ENCODE measurements at places on chromosomes 4 and X.
A peak's percentile ranks its signal among the peaks of the same experiment; 100 is the strongest.

- no peak for DNase-seq
- H3K36me3 ChIP-seq, result no peaks in the 10 kb centered on the region
- H3K4me1 ChIP-seq, result no peaks in the 10 kb centered on the region
These were observed 69.6 kb upstream of the SLC4A4 start for GRCh38 chr4:71269233-71269632.

- no peaks in the 10 kb centered on the region for H3K4me1 ChIP-seq
- H3K27me3 ChIP-seq, result peaks cover 4% of the 10 kb centered on the region
- no peak overlapping the region for H3K4me3 ChIP-seq
- no peak for DNase-seq
These were observed 7.5 kb downstream of the CCKAR start for GRCh38 chr4:26482508-26483462.

GRCh38 chr4:83552924-83553323 is 17.0 kb downstream of the GPAT3 start:
- H3K27ac ChIP-seq, result peak overlapping the region; percentile 76
- DNase-seq, result no peak
- H3K27me3 ChIP-seq, result no peaks in the 10 kb centered on the region
- no peak overlapping the region for H3K4me3 ChIP-seq
- H3K36me3 ChIP-seq, result peaks cover 10% of the 10 kb centered on the region

GRCh38 chr4:89898304-89898716 is 3.7 kb downstream of the MMRN1 start:
- no peak for DNase-seq
- H3K36me3 ChIP-seq, result no peaks in the 10 kb centered on the region
- peaks cover 15% of the 10 kb centered on the region for H3K4me1 ChIP-seq
- no peaks in the 10 kb centered on the region for H3K27me3 ChIP-seq
- no peak overlapping the region for H3K4me3 ChIP-seq
- H3K27ac ChIP-seq, result no peak overlapping the region

DNA sequence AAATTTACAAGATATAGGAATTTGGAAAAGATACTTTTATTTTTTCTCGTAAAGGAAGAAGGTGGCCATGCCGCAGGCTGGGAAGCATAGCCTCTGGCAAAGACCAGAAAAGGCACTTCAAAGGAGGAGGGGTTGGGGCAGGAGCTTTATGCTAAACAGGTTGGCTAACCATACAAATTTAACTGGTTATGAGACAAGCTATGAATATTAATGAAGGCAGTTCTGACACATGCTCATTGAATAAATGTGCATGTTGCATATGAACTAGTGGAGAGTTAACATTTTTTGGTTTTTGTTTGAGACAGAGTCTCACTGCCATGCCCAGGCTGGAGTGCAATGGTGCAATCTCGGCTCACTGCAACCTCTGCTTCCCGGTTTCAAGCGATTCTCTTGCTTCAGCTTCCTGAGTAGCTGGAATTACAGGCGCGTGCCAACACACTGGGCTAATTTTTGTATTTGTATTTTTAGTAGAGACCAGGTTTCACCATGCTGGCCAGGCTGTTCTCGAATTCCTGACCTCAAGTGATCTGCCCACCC is 36.5 kb downstream of the GALNTL6 start:
- H3K4me1 ChIP-seq, result no peaks in the 10 kb centered on the region
- no peaks in the 10 kb centered on the region for H3K27me3 ChIP-seq
- no peak overlapping the region for H3K27ac ChIP-seq
- no peaks in the 10 kb centered on the region for H3K36me3 ChIP-seq
- H3K4me3 ChIP-seq, result no peak overlapping the region

DNA sequence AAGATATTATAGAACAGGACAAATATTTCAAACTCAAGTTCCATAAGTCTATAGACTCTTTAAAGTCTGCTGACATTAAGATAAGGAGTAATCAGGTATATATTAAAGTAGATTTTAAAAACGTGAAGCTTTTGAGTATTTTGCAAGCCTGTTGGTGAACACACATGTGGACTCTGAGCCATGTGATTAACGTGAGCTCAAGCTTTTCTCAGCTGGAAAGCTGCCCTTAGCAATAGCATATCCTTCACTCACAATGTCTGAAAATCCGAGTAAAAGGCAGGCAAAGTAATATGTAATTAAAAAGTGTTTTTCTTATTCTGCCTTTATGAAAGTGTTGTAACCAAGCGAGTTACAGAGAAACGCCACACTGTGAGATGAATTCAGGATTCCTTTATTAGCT is 140.5 kb upstream of the AADAT start:
- no peak for DNase-seq
- H3K4me3 ChIP-seq, result no peak overlapping the region
- H3K27ac ChIP-seq, result no peak overlapping the region
- no peaks in the 10 kb centered on the region for H3K36me3 ChIP-seq

DNA sequence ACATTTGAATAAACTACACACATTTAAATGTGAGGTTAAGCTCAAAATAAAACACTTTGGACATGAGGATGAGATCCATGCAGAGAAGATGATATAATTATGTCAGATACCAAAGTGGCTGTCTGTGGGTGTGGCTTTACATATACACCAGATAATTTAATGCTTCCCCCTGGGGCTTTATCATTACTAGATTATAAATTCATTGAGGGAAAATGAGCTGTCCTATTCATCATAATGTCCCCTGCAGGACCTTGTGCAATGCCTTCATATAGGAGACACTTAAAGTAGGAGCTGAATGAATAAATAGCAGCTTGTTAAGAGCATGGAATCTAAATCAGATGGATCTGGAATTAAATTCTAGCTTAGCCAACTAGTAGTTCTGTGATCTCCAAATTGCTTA is 49.7 kb downstream of the OTC start:
- H3K27ac ChIP-seq, result no peak overlapping the region
- H3K4me3 ChIP-seq, result no peak overlapping the region
- no peaks in the 10 kb centered on the region for H3K4me1 ChIP-seq
- no peaks in the 10 kb centered on the region for H3K36me3 ChIP-seq

DNA sequence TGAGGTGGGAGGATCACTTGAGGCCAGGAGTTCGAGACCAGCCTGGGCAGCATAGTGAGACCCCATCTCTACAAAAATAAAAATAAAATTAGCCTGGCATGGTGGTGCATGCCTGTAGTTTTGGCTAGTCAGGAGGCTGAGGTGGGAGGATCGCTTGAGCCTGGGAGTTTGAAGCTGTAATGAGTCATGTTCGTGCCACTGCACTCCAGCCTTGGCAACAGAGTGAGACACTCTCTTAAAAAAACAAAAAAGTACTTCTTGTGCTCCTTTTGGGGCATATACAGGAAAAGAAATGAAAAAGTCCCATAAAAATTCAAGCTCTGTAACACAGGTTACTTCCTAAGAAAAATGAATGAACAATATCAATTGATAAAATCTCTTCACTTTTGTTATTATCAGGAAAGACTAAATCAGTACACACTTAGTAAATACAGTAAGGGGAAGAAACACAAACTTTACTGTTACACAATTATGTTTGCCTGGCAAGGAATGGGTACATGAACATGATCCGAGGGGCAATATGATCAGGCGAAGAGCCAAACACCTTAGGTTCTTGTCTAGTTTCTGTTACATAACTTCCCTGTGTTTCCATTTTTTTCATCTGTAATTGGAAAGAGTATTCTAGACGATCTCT is 46.9 kb downstream of the CCDC158 start:
- no peaks in the 10 kb centered on the region for H3K4me1 ChIP-seq
- H3K4me3 ChIP-seq, result no peak overlapping the region
- no peak for DNase-seq
- no peak overlapping the region for H3K27ac ChIP-seq

DNA sequence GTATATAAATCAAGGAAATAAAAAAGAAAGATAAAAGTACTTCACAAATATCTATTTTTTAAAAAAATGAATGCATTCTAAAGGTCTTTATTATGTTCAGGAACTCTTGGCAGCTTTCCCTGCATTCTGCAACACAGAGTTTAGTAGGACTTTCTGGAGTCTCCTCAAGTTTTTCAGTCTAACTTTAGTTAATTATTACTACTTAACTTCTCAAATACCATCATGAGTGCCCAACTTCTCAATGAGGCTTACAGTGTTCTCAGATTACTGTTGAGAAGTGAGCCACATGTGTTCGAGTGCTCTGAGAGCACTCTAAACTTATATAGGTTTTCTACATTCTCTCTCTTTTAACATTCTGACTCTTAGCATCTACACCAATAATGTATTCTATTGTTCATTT is 1852.9 kb upstream of the PCDH10 start:
- no peaks in the 10 kb centered on the region for H3K4me1 ChIP-seq
- H3K27ac ChIP-seq, result no peak overlapping the region
- no peaks in the 10 kb centered on the region for H3K27me3 ChIP-seq
- no peak overlapping the region for H3K4me3 ChIP-seq
- DNase-seq, result no peak

- H3K4me3 ChIP-seq, result no peak overlapping the region
- no peaks in the 10 kb centered on the region for H3K36me3 ChIP-seq
- H3K27ac ChIP-seq, result no peak overlapping the region
- H3K27me3 ChIP-seq, result no peaks in the 10 kb centered on the region
These were observed 23.7 kb upstream of the PNPLA4 start for GRCh38 chrX:7950865-7951264.

GRCh38 chr4:172992648-172993378 is 175.8 kb upstream of the GALNT7 start:
- no peaks in the 10 kb centered on the region for H3K4me1 ChIP-seq
- no peak for DNase-seq
- H3K27ac ChIP-seq, result no peak overlapping the region
- no peaks in the 10 kb centered on the region for H3K36me3 ChIP-seq
- no peaks in the 10 kb centered on the region for H3K27me3 ChIP-seq
- no peak overlapping the region for H3K4me3 ChIP-seq

GRCh38 chrX:70281951-70282350 is at the start of gene RAB41:
TSS of gene RAB41 (plus strand) at chrX:70282172. CDS start at chrX:70282218, 46 bp downstream.
- H3K36me3 ChIP-seq, result peaks cover 19% of the 10 kb centered on the region
- H3K4me3 ChIP-seq, result no peak within 1 kb of the TSS
- DNase-seq, result no peak
- H3K27ac ChIP-seq, result no peak within 1 kb of the TSS
- no peaks in the 10 kb centered on the region for H3K27me3 ChIP-seq

GRCh38 chr4:62159306-62159705 is 959.2 kb downstream of the ADGRL3 start:
- no peaks in the 10 kb centered on the region for H3K36me3 ChIP-seq
- DNase-seq, result no peak
- no peaks in the 10 kb centered on the region for H3K4me1 ChIP-seq

DNA sequence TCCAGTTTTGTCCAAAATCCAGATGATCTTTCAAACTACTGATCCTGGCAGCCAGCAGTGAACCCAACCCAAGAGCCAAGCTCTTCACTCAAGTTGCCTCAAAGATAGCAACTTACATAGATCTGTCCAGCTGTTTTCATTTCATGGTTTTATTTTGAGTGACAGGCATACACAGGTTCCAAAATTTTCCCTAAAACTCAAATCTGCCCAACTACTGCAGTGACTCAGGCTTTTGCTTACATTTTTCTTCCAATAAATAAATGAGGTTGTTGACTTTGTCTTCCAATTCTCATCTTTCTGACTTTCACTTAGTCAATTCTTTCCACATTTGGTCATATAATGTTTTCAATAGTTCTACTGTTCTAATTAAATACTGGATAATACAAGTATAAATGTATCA is 158.8 kb downstream of the TECRL start:
- DNase-seq, result no peak
- no peak overlapping the region for H3K27ac ChIP-seq
- H3K4me1 ChIP-seq, result no peaks in the 10 kb centered on the region
- no peaks in the 10 kb centered on the region for H3K27me3 ChIP-seq
- H3K36me3 ChIP-seq, result no peaks in the 10 kb centered on the region
- no peak overlapping the region for H3K4me3 ChIP-seq

DNA sequence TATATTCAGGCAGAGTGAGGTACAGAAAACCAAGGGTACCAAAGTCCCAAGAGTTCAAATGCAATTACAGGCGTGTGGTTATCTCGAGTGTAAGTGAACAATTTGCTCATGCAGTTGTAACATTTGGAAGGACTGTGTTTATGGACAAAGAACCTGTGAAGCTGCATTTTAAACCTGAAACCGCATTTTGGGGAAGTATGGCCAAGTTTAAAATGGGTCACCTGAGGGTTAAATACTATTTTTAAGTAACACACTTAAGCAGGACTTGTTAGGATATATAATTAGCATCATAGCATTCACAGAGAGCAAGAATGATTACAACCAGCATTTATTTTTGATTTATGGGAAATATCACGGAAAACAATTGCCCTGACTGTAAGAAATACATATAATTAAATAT is 79.1 kb upstream of the LCORL start:
- H3K27ac ChIP-seq, result no peak overlapping the region
- no peaks in the 10 kb centered on the region for H3K36me3 ChIP-seq
- H3K4me1 ChIP-seq, result peaks cover 6% of the 10 kb centered on the region
- no peak for DNase-seq

GRCh38 chr4:141254326-141254725 is 33.6 kb downstream of the ZNF330 start:
- peaks cover 14% of the 10 kb centered on the region for H3K27me3 ChIP-seq
- DNase-seq, result no peak
- no peak overlapping the region for H3K27ac ChIP-seq
- H3K4me1 ChIP-seq, result peaks cover 7% of the 10 kb centered on the region
- H3K36me3 ChIP-seq, result no peaks in the 10 kb centered on the region
- no peak overlapping the region for H3K4me3 ChIP-seq

- H3K27ac ChIP-seq, result no peak overlapping the region
- DNase-seq, result no peak
- no peaks in the 10 kb centered on the region for H3K4me1 ChIP-seq
These were observed 175.8 kb downstream of the RCHY1 start for GRCh38 chr4:75338352-75338880.

GRCh38 chr4:133483600-133484246 is 334.6 kb downstream of the PCDH10 start:
- no peak overlapping the region for H3K4me3 ChIP-seq
- no peaks in the 10 kb centered on the region for H3K27me3 ChIP-seq
- DNase-seq, result no peak
- H3K36me3 ChIP-seq, result no peaks in the 10 kb centered on the region

DNA sequence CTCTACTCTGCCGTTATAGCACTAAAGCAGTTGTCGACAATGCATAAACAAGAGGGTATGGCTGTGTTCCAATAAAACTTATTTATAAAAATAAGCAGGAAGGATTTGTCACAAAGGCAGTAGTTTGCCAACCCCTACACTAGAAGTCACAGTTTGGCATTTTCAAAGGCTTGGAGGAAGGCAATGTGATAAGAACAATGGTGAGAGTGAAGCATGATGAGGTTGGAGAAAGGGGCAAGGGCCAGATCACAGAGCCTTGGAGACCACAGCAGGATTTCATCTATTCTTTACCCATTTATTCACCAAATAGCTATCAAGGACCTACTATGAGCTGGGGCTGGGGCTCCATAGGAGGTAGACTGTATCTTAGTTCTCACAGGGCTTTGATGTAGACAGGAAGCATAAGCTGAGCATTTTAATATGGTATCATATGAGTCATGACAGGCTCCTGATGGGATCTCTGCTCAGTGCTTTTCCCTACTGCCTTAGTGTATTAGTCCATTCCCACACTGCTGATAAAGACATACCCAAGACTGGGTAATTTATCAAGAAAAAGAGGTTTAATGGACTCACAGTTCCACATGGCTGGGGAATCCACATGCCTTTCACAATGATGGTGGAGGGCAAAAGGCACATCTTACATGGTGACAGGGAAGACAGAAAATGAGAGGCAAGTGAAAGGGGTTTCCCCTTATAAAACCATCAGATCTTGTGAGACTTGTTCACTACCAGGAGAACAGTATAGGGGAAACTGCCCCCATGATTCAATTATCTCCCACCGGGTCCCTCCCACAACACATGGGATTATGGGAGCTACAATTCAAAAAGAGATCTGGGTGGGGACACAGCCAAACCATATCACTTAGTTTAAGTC is 58.9 kb downstream of the PPM1K start:
- peaks cover 3% of the 10 kb centered on the region for H3K27me3 ChIP-seq
- peaks cover 4% of the 10 kb centered on the region for H3K4me1 ChIP-seq
- no peak overlapping the region for H3K4me3 ChIP-seq
- no peak overlapping the region for H3K27ac ChIP-seq
- no peak for DNase-seq
- peaks cover 6% of the 10 kb centered on the region for H3K36me3 ChIP-seq

Measured in activated CD4-positive, alpha-beta memory T cell treated with anti-CD3 and anti-CD28 coated beads, Interleukin-2, amount 10 ng/mL, durations not matched to agents 7 days and 5 days (primary cell).